ENCODE measurements at places on chromosomes 12 and 14.

DNA sequence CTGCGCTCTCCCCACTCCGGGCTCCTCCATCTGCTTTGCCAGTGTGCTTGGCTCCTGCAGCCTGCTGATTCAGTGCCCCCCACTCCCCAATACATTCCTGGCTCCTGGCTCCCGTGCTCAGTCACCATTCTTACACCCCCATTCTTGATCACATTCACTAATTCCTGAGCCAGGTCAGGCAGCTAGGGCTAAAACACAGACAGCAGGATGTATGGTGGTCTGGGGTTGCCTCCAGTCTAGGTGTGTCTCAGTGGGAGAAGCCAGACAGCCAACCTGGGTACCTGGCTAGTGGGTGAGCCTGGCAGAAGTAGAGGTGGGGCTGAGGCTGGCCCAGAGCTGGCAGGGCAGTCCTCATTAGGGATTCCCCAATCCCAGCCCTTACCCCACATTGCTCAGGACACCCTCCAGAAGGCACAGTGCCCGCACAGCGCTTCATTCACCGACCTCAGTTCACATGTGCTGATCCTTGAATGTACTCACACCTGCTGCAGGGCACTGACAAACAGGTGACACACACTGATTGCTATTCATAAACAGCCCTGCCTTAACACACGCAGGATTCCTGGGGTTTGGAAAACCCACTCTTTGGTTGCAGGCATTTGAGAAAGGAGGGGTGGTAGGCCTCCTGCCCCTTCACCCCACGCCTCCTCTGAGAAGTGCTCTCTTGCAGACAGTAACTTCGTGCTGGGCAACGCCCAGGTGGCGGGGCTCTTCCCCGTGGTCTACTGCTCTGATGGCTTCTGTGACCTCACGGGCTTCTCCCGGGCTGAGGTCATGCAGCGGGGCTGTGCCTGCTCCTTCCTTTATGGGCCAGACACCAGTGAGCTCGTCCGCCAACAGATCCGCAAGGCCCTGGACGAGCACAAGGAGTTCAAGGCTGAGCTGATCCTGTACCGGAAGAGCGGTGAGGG is 1.7 kb downstream of the KCNH3 start:
- no peak for DNase-seq

DNA sequence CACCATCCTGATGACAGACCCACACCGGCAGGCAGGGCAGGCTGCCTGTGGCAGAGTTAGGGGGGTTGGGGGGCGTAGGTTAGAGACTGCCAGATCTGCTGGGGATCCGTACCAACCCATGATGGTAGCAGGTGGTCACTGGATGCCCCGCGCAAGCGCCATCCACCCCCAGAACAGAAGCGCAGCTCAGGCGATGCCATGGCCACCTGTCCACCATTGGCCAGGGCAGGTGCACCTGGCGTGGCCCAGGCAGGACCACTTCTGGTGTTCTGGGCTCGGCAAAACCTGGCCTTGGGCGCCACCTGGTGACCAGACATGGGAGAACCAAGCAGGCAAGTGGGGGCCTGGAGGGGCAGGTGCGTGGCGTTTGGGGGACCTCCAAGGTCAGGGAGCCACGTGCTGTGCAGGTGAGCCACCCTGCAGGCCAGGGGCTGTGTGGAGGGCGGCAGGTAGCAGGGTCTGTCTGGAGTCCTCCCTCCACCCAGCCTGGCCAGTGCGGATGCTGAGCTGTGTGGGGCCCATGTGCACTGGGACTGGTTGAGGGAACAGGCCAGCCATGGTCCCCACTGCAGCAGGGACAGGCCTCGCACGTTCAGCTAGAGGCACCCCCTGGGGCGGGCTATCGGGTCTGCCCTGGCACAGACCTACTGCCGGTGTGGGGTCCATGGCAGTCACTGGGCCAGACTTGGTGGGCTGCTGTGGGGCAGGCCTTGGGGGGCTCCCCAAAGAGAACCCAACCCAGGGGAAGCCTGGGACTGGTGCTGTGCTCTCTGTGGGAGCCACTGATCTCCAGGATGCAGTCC is 15.6 kb downstream of the BAG5 start:
- DNase-seq, result peak; percentile 74

- DNase-seq, result peak; percentile 23
Observed at GRCh38 chr14:50821510-50822464, 9.2 kb downstream of the NIN start.

DNA sequence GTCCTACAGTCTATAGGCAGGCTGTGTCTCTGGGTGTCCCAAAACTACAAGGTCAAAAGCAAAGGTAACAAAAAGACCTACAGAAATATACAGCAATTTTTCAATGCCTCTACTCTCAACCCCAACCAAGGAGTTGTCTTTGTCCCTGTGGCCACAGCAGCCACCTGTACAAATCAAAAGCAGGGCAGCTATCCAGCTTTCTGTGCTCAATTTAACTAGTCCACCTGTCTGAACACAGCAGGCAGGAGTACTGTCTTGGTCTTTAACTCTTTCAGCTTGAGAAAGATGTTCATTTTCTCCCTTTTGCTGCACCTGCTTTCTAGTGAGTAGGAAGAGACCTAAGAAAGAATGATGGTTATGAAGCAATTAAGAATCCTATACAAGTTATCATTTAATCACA is 19.7 kb downstream of the GDF11 start:
- DNase-seq, result no peak

- no peak for DNase-seq
Observed at GRCh38 chr14:79842270-79842669, 369.0 kb downstream of the DIO2 start.

DNA sequence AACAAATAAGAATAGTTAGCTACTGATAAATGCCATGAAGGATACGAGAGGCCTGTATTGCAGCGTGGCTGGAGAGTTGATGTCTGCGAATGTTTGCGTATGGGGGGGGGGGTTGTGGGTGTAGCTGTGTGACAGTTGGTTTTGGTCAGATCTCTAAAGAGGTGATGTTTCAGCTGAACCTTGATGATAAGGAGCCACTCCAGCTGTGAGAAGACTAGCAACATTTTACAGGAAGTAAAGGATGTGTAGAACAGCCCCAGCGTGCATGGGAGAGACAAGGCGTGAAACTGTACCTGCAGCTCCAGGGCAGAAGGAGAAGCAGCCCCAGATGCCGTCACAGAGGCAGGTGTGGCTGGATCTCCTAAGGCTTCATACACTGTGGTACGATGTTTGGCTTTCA is 416.9 kb downstream of the TMEM132D start:
- DNase-seq, result no peak

DNA sequence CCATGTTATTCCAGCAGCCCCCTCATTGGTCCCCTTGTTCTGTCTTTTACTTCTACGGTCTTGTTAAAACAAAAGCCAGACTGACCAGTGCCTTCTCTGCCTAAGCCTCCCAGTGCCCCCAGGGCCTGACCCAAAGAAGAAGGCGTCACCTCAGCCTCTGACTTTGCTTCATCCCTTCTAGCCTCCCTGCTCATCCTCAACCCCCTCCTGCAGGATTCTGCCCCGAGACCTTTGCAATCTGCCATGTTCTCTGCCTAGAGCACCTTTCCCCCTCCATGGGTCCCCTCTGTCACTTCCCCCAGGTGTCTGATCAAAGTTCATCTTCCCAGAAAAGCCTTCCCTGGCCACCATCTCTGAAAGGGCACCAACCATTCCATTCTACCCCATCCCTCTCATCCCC is 7.9 kb upstream of the RBM19 start:
- DNase-seq, result no peak

- DNase-seq, result no peak
Observed at GRCh38 chr12:59322473-59322872, 273.4 kb upstream of the SLC16A7 start.

DNA sequence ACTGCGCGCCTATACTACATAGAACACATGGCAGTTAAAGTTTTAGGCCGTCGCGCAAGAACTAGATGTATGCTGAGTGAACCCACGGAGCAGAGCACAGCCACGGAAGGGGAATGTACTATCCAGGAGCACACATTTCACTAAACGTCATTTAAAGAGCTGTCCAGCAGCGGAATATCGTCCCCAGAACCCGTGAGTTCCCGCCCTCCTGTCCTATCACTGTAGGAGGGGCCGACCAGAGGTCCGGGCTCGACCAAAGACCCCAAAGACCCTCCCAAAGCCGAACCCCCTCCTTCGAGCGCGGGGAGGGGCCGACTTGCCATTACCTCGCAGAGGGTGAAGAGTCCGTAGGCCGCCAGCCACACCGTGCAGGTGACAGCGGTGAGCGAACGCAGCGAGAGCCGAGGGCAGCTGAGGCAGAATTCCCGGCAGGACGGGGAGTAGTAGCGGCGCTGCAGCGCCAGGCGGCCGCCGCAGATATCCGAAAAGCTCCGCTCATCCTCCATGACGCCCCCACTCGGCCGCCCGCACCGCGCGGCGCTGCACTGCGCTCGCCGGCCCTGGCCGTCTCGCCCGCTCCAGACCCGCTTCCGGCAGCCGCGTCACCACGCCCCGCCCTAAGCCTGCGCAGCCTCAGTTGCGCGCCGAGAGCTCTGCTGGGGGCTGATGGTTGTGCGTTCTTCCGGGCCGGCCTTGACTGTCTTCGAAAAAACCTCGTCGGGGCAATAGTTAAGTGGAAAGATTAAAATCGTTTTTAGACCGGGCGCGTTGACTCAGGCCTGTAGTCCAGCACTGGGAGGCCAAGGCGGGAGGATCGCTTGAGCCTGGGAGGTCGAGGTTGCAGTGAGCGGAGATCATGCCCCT is at the start of gene PIGH:
Gene PIGH (minus strand): TSS at position 571 of the 864 bp plus-strand sequence. CDS start 65 bp downstream, at position 506.
- peak; percentile 91 for DNase-seq

DNA sequence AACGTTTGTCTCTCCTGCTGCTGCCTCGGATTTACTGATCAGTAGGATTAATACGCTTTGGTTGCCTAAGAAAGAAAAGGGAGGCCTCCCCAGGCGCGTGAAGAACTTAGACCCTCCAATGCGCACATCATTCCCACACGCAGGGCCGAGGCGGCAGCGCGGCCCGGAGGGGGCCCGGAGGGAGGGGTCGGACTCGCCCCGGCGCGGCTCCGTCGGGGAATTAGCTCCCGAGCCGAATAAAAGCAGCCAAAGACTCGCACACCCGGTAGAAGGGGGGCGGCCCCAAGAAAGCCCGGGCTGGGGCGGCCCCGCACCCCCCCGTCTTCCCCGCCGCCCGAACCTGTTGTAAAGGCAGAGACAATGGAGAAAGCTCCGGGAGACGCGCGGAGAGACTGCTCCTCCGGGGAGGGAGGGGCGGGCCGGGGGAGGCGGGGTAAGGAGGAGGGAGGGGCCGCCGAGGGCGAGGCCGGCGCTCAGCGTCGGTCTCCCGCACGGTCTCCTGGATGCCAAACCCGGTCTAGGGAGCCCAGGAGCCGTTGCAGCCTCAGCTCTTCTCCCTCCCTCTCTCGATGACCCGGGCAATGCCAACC is at the start of gene NELL2:
Gene NELL2 (minus strand): TSS at position 362 of the 590 bp plus-strand sequence. CDS start 446 bp downstream, outside the sequence.
- DNase-seq, result peak; percentile 57

DNA sequence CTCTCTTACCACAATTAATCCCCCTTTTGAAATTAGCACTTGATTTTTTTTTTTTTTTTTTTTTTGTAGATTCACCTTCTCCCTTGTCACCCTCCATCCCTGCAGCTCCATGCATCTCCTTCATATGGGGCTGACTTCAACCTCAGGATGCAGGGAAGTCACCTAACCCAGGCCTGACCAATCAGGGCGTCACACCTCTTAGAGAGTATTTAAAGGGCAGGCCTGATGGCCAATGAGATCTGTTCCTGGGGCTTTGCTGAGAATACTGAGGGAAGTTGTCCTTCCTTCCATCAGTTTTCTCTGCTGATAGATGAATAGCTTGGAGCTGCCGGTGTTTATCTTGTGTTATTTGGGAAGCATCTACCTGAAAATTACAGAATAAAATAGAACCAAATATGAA is 1104.7 kb upstream of the TMEM132C start:
- DNase-seq, result no peak

- no peak for DNase-seq
Observed at GRCh38 chr14:84453307-84453950, 1076.5 kb upstream of the FLRT2 start.

DNA sequence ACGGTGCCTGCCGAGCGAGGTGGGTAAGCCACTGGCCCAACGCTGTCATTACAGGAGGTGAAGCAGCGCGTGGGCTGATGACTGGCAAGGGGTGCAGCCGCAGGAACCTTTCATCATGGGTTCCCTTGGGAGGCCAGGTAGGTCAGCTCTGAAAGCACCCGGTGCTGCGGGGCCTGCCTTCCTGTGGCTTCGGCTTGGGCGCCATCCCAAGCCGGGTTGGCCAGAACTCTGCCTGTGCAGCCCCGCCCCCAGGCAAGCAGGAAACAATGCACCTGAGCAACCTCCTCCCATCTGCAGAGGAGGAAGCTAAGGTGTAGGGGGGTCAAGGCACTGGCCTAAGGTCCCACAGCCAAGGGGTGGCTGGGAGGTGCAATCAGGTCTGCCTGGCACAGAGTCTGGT is 20.0 kb upstream of the HHIPL1 start:
- DNase-seq, result no peak

GRCh38 chr12:87054226-87054625 is 798.0 kb upstream of the MGAT4C start:
- DNase-seq, result no peak

- no peak for DNase-seq
Observed at GRCh38 chr12:45893240-45893639, 97.1 kb downstream of the SCAF11 start.

DNA sequence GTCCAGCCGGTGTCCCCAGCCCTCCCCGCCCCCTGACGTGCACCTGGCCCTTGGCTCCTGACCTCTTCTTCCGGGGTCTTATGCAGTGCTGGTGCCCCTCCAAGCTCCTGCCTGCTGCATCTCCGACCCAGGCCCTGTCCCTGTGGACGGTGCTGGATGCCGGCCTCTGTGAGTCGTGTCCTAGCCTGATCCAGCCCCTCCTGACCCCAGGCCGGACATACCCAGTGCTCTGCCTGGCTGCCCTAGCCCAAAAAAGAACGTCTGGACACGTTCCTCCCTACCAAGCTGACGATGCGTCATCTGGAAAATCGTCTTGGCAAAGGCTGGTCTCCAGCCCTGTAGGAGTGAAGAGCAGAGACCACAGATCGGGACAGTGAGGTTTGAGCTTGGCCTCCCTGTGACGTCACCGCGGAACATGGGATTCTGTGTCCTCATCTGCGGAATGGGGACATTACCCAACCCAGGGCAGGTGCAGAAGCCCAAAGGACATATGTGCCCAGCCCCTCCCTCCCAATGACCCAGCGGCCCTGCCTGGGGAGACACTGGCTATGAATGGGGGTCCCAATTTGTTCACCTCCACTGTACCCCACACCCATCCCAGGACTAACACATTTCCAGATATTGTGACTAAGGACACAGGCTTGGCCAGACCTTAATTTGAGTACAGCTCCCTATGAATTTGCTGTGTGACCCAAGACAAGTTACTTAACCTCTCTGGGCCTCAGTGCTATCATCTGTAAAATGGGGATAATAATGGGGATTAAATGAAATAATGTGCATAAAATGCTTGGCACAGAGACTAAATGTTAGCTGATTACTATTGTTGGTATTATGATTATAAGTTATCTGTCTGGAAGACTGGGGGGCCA is 51.0 kb upstream of the BCL11B start:
- no peak for DNase-seq

- DNase-seq, result no peak
Observed at GRCh38 chr14:63800083-63800482, 52.7 kb upstream of the SYNE2 start.

DNA sequence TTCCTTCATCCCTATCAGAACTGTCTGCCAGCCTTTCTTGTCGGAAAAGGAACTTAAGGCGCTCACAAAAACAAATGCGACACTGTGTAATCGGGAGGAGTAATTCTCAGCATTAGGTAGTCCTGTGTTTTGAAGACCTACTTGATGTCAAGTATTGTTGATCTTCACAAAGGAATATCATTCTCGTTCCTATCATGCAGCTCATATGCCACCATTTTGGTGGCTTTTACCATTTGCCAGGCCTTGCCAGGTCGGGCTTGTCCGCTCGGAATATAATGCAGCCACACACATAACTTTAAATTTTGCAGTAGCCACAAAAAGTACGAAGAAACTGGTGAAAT is 903 bp upstream of the PPP4R3A start:
- no peak for DNase-seq

Measured in stimulated activated naive CD4-positive, alpha-beta T cell (primary cell).